Gastrocnemius medialis (tissue), 4 donors: ENCODE measurements at places on chromosomes 12 and 14.

- H3K4me3 ChIP-seq: no peak overlapping the region
- no peaks in the 10 kb centered on the region for H3K27me3 ChIP-seq
- no peak overlapping the region for H3K27ac ChIP-seq
- no peak for DNase-seq
- H3K4me1 ChIP-seq: peaks cover 8% of the 10 kb centered on the region
These were observed 7.0 kb downstream of the TAMALIN start for GRCh38 chr12:52013626-52014310.

- H3K4me1 ChIP-seq: no peaks in the 10 kb centered on the region
- no peaks in the 10 kb centered on the region for H3K36me3 ChIP-seq
- H3K27me3 ChIP-seq: no peaks in the 10 kb centered on the region
- no peak overlapping the region for H3K27ac ChIP-seq
- H3K4me3 ChIP-seq: no peak overlapping the region
These were observed 1030.6 kb downstream of the VRK1 start for GRCh38 chr14:97827746-97828145.

DNA sequence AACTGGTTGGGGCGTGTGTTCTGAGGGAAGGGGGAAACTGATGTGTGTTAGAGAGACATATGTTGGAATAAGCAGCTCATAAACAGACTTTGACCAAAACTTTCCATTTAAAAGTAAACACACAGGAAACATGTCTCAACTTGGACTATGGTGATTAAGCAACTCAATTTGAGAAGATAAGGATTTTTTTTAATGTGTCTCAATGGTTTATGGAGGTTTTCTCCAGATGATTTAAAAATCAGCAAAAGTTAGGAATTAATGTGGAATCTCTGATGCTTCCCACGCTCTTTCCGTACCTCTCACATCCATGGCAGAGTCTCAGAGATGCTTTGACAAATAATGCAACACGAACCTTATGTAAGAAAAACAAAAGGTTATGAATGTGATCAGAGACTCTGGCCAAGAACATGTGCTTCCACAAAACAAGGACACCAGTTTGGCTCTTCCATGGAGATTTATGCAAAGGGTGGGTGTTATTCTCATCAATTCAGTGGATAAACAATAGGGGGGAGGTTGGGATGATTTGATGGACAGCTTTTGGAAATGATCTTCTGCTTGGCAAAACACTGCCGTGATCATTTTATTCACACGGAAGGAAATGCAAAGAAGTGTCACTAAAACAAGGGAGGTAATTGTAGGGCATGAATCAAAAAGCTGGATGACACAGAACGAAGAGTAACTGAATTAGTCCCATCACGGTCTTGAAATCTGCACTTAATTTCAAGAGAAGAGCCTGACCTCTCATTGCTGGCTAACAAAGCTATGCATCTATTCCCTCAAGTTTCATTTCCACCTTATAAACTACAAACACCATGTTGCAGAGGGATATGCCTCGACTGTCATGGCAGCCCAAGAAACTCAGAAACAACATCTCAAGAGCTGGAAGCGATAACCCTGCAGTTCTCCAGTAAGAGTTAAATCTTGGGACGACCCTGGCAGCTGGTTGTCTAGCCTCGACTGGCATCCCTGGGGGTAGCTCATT is 76.5 kb downstream of the FOXN3 start:
- H3K27ac ChIP-seq: peak overlapping the region; percentile 74
- peaks cover 82% of the 10 kb centered on the region for H3K4me1 ChIP-seq
- no peaks in the 10 kb centered on the region for H3K27me3 ChIP-seq
- H3K4me3 ChIP-seq: no peak overlapping the region

GRCh38 chr12:49970658-49971057 is 2.1 kb upstream of the AQP6 start:
- H3K4me1 ChIP-seq: peaks cover 5% of the 10 kb centered on the region
- H3K36me3 ChIP-seq: no peaks in the 10 kb centered on the region
- peaks cover 21% of the 10 kb centered on the region for H3K27me3 ChIP-seq
- no peak overlapping the region for H3K4me3 ChIP-seq
- no peak overlapping the region for H3K27ac ChIP-seq
- DNase-seq: no peak

DNA sequence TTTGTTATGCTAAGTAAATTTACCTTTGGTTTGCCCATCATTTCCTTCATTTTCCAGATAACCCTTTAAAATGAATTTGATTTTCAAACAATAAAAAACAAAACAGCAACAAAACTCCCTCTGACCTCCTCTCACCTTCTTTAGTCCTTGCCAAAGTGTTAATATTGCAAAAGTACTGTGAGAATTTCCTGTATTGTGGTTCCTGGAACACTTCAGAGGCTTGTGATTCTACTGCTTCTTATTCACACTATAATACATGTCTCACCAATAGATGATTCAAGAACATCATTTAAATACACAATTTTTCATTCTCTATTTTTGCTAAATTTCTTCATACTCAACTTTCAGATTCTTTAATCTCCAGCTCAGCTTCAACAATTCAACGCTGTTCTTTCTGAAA is at the start of gene KLRD1:
Gene KLRD1 (plus strand): TSS at position 241 of the 400 bp plus-strand sequence. CDS start 208 bp downstream, outside the sequence.
- no peak within 1 kb of the TSS for H3K4me3 ChIP-seq
- H3K36me3 ChIP-seq: no peaks in the 10 kb centered on the region
- DNase-seq: no peak
- H3K4me1 ChIP-seq: no peaks in the 10 kb centered on the region

DNA sequence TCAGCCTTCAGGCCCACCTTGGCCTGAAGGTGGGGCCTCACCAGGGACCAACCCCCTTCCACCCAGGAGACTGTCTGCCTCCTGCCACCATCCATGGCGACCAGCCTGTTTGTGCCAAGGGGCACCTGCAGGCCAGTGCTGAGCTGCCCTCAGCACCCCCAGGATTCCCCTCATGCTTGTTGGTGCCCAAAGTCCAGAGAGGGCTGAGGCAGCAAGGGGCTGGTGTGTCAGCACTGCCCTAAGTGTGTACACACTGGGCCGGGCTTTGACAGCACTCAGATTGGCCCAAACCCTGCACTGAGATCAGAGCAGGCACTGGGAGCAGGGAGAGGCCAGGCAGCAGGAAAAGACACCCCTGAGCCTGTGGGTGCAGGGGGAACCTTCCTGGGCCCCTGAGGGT is 18.6 kb downstream of the SYNJ2BP start:
- no peaks in the 10 kb centered on the region for H3K4me1 ChIP-seq
- DNase-seq: no peak
- no peaks in the 10 kb centered on the region for H3K27me3 ChIP-seq
- no peak overlapping the region for H3K4me3 ChIP-seq
- no peaks in the 10 kb centered on the region for H3K36me3 ChIP-seq
- H3K27ac ChIP-seq: no peak overlapping the region

DNA sequence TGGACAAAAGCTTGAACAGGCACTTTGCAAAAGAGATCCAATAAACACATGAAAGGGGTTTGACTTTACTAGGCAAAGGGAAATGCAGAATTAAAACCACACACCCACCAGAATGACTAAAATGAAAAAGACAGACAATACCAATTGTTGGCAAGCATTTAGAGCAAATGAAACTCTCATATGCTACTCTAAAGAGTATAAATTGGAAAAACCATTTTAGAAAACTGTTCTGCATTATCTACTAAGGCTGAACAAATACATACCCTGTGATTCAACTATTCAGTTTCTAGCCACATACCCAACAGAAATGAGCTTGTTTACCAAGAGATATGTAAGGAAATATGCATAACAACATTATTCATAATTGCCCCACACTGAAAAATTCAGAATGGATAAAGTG is 8.5 kb upstream of the IL22 start:
- no peak overlapping the region for H3K27ac ChIP-seq
- no peak for DNase-seq
- no peaks in the 10 kb centered on the region for H3K27me3 ChIP-seq
- H3K4me1 ChIP-seq: no peaks in the 10 kb centered on the region
- no peak overlapping the region for H3K4me3 ChIP-seq

- H3K36me3 ChIP-seq: no peaks in the 10 kb centered on the region
- no peaks in the 10 kb centered on the region for H3K27me3 ChIP-seq
- H3K4me1 ChIP-seq: peaks cover 25% of the 10 kb centered on the region
- no peak for DNase-seq
These were observed 29.3 kb downstream of the NIN start for GRCh38 chr14:50801706-50802105.

- H3K4me1 ChIP-seq: peaks cover 10% of the 10 kb centered on the region
- peaks cover 68% of the 10 kb centered on the region for H3K36me3 ChIP-seq
- no peaks in the 10 kb centered on the region for H3K27me3 ChIP-seq
- no peak overlapping the region for H3K4me3 ChIP-seq
These were observed 9.7 kb downstream of the DDX47 start for GRCh38 chr12:12822886-12823285.

GRCh38 chr14:68589447-68590200 is 203.2 kb downstream of the ZFP36L1 start:
- peak; percentile 41 for DNase-seq
- H3K4me3 ChIP-seq: no peak overlapping the region
- peak overlapping the region; percentile 56 for H3K27ac ChIP-seq
- no peaks in the 10 kb centered on the region for H3K36me3 ChIP-seq
- H3K27me3 ChIP-seq: no peaks in the 10 kb centered on the region
- H3K4me1 ChIP-seq: peaks cover 44% of the 10 kb centered on the region

DNA sequence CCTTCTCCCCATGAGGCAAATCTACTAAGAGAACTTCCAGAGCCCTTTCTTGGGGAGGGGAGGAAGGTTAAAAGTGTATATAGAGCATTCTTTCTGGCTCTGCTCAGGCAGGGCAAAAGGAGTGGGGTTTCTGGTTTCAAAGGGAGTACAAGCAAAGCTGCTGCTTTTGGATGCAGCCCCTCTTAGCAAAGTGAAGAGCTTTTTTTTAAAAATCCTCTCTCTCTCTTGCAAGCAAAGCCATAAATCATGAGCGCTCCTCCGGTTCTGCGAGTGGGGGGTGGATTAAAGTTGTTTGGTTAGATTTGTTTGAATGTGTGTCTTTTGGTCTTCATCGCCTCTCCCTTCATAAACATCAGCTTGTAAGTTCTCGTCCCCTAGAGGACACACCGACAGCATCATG is 546.6 kb upstream of the TBX3 start:
- H3K27me3 ChIP-seq: no peaks in the 10 kb centered on the region
- no peak overlapping the region for H3K27ac ChIP-seq
- H3K4me1 ChIP-seq: peaks cover 26% of the 10 kb centered on the region
- H3K4me3 ChIP-seq: no peak overlapping the region
- H3K36me3 ChIP-seq: no peaks in the 10 kb centered on the region

- no peak overlapping the region for H3K27ac ChIP-seq
- no peaks in the 10 kb centered on the region for H3K27me3 ChIP-seq
- DNase-seq: no peak
- no peak overlapping the region for H3K4me3 ChIP-seq
- no peaks in the 10 kb centered on the region for H3K36me3 ChIP-seq
These were observed 7.6 kb upstream of the ARID2 start for GRCh38 chr12:45721954-45722353.

DNA sequence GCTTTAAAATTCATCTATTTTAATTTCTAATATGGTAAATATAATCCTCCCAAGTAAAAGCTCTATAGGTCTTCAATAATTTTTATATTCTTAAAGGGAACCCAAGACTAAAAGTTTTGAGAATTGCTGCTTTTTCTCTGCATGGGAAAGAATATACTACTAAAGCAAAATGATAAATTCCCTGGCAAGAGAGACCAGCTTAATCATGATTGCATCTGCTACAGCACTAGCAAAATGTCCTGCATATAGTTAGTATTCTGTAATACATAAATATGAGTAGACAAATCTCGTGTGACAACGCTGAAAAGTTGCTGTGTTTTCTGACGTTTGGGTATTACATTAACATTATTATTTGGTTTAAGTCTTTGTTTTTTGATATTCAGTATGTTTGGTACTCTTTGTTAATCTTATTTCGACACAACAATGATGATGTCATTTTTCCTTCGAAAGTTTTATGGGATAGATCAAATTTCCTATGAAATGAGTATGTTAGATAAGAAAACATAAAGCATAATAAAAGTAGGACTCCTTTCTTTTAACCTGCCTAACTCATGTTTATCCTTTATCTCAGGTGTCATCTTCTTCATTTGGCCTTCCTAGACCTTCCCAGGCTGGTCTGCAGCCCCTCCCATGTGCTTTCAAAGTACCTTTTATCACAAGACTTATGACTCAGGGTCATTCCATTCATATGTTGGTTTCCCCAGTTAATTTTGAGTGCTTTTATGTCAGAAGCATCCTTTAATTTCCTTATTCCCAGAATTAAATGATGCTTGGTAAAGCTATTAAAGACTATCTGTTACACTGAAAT is 321.9 kb downstream of the RAD51B start:
- DNase-seq: no peak
- H3K4me3 ChIP-seq: no peak overlapping the region
- peak overlapping the region; percentile 14 for H3K27ac ChIP-seq
- no peaks in the 10 kb centered on the region for H3K36me3 ChIP-seq

DNA sequence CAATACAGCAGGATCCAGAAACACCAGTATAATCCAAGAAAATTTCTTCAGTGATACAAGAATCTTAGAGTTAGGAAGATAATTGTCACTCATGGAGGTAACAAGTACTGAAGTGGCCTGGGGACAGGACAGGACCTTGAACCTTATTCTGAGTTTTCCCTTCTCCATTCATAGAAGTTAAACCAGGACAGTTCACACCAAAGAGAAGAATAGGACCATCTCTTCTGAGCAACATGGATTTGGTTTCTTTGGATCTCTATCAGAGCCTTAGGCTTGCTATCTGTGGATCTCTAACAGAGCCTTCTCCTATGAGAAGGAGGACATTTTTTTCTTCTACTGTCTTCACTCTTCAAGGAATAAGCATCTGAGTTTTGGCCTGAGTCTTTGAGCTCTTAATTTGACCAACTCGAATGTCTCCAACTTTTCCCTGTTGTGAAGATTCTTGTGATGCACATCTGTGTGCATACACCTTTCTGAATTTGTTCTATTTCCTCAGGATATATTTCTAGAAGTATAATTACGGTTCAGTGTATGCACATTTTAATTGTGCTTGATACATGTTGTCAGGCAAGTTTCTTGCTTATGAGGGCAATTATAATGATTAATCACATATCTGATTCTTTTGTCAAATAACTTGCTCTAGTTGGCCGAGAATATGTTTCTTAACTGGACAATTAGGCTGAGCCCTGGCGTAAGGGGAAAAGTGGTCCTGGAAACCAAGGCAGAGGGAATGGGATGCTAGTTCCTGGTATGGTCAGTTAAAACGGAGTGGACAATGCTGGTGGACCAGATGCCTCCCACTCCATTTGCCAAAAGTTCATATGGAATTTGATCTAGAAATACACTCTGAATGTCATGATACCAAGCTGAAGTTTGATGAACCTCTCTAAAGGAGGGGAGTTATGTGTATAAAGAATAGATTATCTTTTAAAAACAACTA is 6.6 kb downstream of the KRT6A start:
- no peak for DNase-seq
- no peaks in the 10 kb centered on the region for H3K4me1 ChIP-seq
- H3K4me3 ChIP-seq: no peak overlapping the region
- H3K27me3 ChIP-seq: peaks cover 3% of the 10 kb centered on the region

- H3K36me3 ChIP-seq: peaks cover 30% of the 10 kb centered on the region
- H3K4me3 ChIP-seq: no peak overlapping the region
- peaks cover 16% of the 10 kb centered on the region for H3K4me1 ChIP-seq
- H3K27me3 ChIP-seq: no peaks in the 10 kb centered on the region
- H3K27ac ChIP-seq: no peak overlapping the region
- DNase-seq: no peak
These were observed 25.0 kb downstream of the HIF1A start for GRCh38 chr14:61720294-61720661.

GRCh38 chr12:104749545-104749944 is 208.5 kb downstream of the SLC41A2 start:
- no peaks in the 10 kb centered on the region for H3K36me3 ChIP-seq
- no peak for DNase-seq

- DNase-seq: no peak
- no peak overlapping the region for H3K27ac ChIP-seq
- no peaks in the 10 kb centered on the region for H3K36me3 ChIP-seq
- no peaks in the 10 kb centered on the region for H3K4me1 ChIP-seq
These were observed 53.8 kb upstream of the CCDC175 start for GRCh38 chr14:59630288-59630963.
